Stimulated activated CD8-positive, alpha-beta memory T cell treated with anti-CD3 and anti-CD28 coated beads, Interleukin-4, amount 100 ng/mL, for 48 hours (primary cell): ENCODE measurements at places on chromosomes 12 and 14.

GRCh38 chr12:32489070-32489469 is 89.7 kb downstream of the FGD4 start:
- no peak for DNase-seq

DNA sequence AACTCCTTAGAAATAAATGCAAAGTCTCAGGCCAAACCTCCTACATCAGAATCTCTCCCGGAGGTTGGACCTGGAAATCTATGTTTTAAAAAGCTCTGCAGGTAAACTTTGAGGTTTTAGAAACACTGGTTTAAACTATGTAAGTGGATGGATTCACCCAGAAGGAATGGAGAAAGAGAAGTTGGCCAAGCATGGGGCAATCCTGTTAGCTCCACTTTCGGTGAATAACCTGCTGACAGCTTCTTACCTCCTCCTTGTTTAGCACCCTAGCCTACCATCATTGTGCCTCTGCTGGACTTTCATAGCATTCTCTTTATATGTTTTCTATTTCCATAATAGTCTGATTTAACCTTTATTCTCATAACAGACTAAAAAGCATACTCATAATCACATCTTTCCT is 3.0 kb upstream of the ARHGDIB start:
- no peak for DNase-seq

DNA sequence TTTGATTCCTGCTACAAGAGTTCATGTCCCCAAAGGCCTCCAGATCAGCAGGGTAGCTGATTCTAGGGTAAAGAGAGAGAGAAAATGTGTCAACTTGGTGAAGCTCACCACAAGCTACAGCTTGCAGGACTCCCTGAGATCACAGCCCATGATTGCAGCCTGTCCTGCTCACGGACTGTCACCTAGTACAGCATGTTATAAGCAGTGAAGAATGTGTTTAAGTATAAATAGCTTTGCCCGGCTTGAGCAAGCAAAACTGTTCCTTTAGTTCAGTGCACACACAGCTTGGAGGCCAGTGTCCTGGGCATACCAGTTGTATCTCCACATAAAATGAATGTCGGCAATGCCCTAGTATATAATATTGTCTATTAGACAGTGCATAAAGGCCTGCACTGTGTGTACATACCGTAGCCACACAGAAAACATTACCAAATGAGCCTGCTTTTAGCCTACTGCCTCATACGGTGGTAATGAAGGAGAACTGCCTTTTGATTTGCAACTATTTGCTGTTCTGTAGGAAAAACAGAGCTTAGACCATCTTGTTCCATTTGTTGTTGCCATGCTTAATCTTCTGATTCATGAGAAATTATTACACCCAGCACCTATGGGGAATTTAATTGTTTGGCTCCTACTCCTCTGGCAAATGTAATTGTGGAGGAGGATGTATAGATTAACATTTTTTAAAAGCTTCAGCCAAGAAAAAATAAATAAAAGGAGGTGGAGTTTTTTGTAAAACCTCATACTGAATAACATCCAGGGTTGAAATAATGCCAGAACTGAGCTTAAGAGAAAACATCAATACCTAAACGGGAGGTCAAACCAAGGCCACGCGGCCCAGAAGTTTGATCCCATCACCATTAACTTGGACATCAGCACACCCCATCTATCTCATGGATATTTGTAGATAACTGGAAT is 108.1 kb upstream of the G2E3 start:
- no peak for DNase-seq

- DNase-seq = no peak
Observed at GRCh38 chr12:89210277-89210676, 142.0 kb downstream of the DUSP6 start.

DNA sequence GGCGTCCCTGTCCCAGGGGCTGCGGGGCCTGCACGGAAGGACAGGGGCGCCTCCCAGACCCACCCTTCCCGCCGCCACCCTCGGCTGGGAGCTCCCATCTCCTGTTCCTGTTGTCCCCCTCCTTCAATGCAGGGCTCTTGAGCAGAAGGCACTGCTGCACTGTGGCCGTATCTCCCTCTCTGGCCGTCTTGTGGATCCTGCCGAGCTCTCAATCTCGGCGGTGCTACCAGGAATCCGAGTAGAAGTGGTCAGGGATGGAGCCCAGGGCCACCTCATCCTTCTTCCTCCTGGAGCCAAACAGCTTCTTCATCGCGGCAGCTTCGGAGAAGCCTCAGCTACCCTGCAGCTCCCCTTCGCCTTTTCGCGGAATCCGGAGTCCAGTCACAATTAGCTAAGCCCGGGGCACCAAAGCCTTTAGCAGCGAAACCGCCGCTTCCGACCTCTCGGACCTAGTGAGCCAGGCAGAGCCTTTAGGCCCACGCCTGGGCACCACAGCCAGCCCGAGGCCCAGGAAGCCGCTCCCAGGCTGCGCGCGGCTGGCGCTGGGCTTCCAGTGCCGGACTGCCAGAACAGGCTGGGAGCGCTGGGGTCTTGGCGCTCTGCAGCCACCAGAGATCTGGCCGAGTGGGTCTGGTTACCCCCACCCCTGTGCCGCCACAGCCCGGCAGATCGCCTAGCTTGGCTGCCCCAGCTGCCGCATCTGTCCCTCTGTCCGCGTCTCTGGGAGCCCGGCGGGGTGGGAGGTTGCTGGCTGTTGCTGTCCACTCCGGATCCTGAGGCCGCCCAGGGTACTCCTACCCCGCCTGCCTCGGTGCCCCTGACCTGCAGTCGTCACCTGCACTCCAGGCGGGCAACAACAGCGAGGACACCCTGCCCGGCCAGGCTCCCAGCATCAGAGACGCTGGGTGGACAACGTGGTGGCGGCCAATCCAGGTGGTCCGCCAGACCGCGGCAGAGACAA is 69.1 kb downstream of the ASCL4 start:
- DNase-seq = no peak

- DNase-seq = no peak
Observed at GRCh38 chr12:50986966-50987737, 34.8 kb downstream of the HIGD1C start.

GRCh38 chr12:54012631-54013409 is 4.0 kb downstream of the HOXC8 start:
- no peak for DNase-seq

- DNase-seq = no peak
Observed at GRCh38 chr12:23446746-23447145, 502.7 kb downstream of the SOX5 start.

- no peak for DNase-seq
Observed at GRCh38 chr12:104329707-104330532, 26.4 kb downstream of the EID3 start.

- no peak for DNase-seq
Observed at GRCh38 chr14:34548472-34548981, 9.0 kb upstream of the EAPP start.

GRCh38 chr12:6367969-6368892 is 7.1 kb downstream of the SCNN1A start:
- DNase-seq = peak; percentile 43

- no peak for DNase-seq
Observed at GRCh38 chr14:35368583-35369392, 35.8 kb downstream of the NFKBIA start.

DNA sequence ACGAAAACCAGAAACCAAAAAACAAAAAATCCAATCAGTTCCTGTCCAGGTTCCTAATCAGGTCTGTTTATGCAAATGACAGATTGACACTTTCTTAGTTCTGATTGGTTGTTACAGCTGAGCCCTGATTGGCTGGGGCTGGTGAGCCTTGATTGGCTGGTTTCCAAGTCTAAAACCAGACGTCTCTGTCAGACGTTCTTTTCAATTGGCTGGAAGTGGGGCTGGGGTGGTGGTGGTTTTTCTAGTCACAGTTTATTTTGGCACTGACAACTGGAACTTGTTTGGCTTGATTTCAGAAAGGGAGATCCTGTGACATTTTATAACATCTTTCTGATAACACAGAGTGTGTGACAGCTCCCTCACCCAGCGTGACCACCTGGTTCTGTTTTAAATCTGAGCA is 36.1 kb upstream of the PRICKLE1 start:
- no peak for DNase-seq

GRCh38 chr12:4114986-4115385 is 158.6 kb upstream of the CCND2 start:
- DNase-seq = peak; percentile 61
